ENCODE measurements at places on chromosomes 5 and 9.

DNA sequence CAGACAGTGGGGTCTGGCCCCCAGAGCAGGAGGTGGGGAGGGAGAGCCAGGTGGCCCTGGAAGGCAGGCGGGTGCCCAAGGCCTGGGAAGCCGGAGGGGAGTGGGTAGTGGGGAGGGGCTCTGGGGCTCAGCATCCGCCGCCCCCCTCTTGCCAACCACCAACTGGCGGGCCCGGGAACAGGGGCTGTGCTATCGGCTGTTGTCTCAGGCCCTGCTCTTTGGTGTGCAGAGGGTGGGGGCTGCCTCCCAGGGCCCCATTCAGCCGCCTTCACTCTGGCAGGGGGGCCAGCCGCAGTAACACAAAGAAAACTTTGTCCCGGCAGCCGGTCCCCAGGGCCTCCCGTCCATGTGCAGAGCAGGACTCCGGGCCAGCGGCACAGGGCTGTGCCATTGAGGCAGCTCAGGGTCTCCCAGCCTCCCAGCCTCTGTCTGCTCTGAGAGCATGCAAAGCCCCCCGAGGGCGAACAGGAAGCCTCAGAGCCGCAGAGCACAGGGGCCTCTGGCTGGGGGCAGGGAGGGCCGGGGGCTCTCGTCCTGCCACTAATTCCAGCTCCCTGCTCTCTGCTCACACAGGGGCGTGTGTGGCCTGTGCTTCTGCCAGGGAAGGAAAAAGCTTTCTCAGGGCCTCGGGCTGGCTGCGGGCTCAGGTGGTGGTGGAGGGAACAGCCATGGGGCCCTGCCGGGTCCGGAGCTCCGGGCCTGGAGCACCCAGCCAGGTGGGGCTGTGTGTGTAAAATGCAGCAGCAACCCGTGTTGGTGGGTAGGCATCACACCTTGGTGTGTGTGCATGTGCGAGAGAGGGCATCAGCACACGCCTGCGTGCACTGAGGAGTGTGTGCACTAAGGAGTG, 54.2 kb upstream of the NOTCH1 start:
- no peak for DNase-seq

DNA sequence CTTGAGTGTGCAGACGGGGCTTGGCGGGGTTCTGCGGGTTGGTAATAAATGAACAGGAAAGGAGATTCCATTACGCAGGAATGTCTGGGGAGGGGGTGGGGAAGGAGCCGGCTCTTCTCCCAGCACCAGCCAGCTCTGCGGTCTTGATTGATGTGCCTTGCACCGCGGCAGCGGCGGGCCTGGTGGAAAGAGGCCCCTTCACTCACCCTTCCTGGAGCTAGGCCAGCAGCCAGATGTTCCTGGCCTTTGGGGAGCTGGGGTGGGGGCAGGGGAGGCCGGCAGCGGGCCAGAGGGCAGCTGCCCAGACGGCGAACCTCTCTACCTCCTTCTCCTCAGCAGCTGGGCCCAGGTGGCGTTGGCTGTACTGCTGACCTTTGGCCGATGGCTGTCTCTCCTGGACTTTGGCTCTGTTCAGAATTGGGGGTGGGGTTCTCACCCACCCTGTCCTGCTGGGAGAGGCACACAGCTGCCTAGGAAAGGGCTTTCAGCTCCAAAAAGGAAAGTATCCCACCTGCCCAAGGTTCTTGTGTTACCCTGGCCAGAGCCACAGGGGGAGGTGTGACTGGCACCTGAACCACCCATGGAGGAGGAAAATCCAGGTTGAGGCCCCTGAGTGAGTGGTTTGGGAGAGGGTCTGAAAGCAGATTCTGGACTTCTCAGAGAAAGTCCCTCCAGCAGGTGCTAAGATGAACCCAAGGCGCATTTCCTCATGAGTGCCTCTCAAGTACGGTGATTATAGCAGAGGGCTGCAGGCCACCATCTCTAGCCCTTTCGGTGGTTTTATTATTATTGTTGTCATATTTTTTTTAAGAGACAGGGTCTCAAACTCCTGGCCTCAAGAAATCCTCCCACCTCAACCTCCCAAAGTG, 58.0 kb upstream of the SYNPO start:
- DNase-seq: no peak

- DNase-seq: no peak
Observed at GRCh38 chr5:171369056-171369455, 18.6 kb upstream of the NPM1 start.

GRCh38 chr5:131952301-131952857, 6.9 kb upstream of the MEIKIN start:
- DNase-seq: no peak

DNA sequence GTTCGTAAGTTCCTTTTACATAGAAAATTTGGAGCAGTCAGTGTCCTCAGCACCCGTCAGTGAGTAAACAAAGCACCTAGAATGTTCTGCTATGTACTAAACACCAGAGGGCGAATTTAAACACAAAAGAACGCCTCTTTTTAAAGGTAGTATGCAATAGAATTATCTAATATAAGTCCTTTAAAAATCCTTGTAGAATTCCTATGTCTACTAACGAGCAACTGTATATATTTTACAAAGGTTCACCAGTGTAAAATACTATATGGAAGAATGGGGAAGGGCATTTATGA, 499 bp upstream of the TMEM232 start:
- peak; percentile 36 for DNase-seq

- no peak for DNase-seq
Observed at GRCh38 chr5:123036391-123037103, at the start of gene PPIC. Gene PPIC, minus strand, starts transcription at chr5:123036725. Its CDS starts 100 bp downstream, at chr5:123036625.

DNA sequence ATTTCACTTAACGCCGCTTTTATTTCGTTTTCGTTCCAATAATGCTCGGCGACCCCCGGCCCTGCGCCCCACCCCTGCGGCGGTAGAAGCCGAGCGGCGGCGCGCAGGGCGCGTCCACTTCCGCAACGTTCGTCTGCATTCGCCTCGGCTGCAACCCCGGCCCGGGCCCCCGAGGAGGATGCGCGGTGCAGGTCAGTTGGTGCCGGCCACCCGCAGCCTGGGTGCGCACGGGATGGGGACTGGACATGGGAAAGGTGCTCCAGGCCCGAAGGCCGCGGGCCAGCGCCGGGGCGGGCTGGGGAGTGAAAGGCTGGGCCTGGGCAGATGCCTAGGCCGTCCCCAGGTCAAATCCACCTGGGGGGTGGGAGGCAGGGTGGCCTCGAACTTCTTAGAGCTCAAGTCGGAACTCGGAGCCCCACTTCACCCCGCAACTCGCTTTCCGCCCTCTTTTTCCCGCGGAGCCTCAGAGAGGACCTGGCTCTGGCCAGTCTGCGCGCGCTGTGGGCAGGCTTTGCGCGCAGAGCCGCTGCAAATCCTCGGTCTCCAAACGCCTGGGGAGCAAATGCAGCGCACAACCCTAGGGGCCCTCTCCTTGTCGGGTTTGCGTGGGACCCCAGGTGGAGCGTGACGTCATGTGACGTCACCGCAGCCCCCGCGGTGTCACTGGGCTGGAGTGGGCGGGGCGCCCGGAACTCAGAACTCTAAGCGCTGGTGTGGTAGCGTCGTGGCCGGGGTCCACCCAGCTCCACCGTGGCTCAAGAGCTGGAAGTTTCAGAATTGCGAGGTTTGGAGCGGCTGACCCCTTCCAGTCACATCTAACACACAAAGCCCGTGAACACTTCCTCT, 3.3 kb downstream of the TLX3 start:
- DNase-seq: no peak
